EH (cell line): ENCODE measurements at places on chromosomes 5 and 9.
A peak's percentile ranks its signal among the peaks of the same experiment; 100 is the strongest.

DNA sequence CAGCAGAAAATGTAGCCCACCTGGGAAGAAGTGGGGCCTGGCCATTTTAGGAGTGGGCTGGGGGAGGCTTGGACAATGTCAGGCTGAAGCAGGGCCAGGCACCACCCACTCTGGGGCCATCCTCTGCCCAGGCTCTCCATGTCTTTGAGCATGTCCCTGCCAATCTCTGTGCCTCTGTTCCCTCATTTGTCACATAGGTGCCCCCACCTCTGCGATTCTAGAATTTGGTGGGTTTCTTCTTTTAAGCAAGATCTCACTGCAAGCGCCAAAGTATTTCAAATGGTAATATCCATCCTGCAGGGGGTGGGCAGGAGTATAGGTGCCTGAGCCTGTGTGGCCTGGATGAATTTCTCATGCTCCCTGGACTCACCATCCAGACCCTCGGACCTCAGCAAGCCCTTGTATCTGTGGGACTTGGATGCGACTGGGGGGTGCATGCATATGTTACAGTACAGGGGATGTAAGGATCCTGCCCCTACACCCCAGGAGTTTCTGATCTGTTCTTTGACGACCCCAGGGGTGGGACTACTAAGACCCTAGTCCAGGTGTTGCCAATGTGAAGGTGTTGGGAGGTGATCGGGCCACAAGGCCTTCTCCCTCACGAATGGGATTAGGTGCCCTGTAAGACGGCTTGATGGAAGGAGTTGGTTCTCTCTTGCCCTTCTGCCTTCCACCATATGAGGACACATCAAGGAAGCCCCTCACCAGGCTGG lies 4.3 kb downstream of the CD74 start:
- no peak for DNase-seq

GRCh38 chr9:136175616-136176197 lies 29.2 kb downstream of the LHX3 start:
- no peak for DNase-seq

DNA sequence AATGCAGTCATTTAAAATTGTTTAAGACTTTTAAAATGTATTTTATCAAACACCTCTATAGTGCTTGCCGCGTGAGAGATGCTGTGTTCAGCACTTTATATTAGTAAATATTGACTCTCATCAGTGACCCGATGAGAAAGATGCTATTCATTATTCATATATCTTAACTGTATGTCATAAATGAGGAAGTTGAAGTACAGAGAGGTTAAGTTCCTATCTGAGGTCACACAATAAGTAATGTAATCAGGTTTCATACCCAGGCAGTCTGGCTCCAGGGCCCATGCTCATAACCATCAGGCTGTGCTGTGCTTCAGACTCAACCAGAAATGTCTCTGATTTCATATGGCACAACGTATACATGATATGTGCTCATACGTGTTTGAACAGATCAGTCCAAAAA lies 119.0 kb downstream of the SV2C start:
- no peak for DNase-seq

DNA sequence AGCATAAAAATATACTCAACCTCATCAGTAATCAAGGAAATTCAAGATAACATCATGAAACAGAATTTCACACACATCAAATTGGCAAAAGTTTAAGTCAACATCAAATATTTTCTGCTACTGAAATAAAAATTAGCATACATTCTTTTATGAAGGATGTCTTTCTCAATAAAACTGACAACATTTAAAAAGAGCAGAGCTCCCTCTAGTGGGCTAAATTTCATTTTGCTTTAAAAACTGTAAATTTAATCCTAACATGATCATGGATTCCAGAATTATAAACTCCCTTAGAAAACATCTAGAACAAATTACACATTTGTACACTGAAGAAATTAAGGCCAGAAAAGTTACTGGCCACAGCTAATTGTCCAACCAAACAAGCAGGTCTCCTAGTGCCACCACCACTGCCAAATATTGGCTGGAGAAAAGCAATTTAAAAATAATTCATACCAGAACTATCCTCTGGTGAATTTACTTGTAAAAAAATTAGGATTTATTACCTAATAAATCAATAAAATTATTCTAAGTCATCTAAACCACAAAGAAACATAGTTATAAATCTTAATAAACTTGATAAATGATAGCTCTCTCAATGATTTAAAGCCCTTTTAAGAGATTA lies 31.2 kb downstream of the DEPDC1B start:
- DNase-seq = peak; percentile 47

- no peak for DNase-seq
Measured at GRCh38 chr5:51202161-51202560, 181.1 kb upstream of the ISL1 start.

GRCh38 chr5:9166202-9167112 lies 379.4 kb downstream of the SEMA5A start:
- peak; percentile 54 for DNase-seq

DNA sequence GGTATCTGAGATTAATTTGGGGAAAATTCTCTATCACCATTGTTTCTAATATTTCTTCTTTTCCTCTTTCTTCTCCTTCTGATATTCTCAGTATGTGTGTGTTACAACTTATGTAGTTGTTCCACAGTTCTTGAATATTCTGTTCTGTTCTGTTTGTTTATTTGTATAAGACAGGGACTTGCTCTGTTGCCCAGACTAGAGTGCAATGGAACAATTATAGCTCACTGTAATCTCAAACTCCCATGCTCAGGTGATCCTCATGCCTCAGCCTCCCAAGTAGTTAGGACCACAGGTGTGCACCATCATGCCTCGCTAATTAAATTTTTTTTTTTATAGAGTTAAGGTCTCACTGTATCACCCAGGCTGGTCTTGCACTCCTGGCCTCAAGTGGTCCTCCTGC lies 145.8 kb upstream of the TUT7 start:
- no peak for DNase-seq

DNA sequence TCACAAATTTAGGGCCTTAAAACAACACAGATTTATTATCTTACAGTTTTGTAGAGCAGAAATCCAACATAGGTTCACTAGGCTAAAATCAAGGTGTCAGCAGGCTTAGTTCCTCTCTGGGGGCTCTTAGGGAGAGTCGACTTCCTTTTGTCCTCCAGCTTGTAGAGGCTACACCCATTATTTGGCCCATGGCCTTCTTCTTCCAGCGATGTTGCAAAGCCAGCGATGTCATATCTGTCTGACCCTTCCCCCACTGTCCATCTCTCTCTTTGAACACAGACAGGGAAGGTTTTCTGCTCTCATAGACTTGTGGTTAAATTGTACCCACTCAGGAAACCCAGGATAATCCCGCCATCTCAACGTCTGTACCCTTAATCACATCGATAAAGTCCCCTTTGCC lies 60.3 kb upstream of the SHB start:
- no peak for DNase-seq

DNA sequence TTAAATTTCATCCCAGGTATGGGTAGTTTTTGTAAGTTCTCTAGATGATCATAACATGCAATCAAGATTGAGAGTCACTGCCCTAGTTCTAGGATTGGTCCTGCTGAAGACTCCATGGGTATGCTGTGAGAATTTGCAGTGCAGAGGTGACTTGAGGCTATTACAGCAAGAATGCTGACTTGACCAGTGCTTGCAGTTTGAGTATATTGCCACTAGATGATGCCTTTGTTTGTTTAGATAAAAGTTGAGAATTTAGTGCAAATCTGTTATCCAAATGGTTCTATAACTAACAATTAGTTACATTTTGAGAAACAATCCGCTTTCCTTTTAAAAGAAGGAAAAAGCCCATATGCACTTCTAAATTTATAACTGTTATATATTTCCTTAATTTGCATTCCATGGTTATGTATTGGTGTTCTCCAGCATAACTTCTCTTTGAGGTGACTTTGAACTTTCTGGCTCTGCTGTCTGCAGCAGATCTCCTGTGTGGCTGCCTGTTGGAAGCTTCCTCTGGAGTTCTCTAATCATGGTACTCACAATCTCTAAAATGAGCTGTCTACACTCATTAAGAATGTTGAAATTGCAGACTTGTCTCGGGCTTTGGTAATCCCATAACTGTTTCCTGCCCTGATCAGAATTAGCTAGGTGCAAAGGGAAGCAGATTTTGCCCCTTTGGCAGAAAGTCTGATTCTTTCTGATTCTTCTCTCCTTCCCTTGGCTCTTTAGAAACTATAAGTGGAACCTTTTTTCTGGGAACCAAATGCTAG lies 24.9 kb downstream of the MELK start:
- peak; percentile 70 for DNase-seq

DNA sequence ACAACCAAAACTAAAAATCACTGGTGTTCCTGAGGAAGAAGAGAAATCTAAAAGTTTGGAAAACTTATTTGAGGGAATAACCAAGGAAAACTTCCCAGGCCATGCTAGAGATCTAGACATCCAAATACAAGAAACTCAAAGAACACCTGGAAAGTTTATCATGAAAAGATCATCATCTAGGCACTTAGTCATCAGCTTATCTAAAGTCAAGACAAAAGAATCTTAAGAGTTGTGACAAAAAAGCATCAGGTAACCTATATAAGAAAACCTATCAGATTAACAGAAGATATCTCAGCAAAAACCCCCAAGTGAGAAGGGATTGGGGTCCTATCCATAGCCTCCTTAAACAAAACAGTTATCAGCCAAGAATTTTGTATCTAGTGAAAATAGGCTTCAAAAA lies 17.1 kb upstream of the SPEF2 start:
- no peak for DNase-seq

GRCh38 chr9:71487061-71487460 lies 281.3 kb downstream of the CEMIP2 start:
- peak; percentile 22 for DNase-seq

- DNase-seq = no peak
Measured at GRCh38 chr5:162325143-162325727, 257.7 kb downstream of the GABRG2 start.

DNA sequence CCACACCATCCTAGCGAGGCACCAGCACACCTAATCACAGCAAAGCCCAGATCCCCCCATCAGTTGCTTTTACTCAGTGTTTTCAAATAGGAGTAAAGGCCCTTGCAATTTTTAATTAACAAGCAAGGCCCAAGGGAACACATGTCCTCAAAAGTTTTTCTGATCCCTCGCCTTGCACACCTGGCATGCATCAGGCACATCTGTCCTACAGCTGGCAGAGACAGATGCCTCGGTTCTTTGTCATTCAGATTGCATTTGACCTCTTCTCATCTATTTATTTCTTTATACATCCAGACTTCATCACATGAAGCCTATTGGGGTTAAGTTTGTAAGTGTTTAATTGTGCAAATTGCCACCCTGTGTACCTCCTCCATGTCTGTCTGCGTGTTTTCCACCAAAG lies 241.4 kb downstream of the MARCHF11 start:
- no peak for DNase-seq
